ENCODE measurements at places on chromosomes 5 and 9.
A peak's percentile ranks its signal among the peaks of the same experiment; 100 is the strongest.

DNA sequence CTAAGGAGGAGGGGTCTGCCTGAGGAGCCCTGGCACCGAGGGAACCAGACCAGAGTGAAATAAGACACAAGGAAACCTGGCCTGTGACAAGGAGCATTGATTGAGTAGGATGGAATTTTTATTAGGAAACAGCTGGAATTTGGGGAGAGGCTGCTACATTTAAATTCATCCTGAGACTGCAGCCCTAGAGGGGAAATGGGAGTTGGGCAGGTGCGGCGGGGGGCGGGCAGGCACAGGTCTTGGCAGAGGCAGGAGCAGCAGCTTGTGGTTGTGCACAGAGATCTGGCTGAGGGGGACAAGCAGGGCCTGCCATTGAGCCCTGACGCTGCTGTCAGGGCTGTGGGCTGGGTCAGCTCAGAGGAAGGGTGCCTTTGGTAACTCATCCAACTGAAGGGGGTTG, 71.6 kb downstream of the PCDH1 start:
- DNase-seq = no peak

- no peak for DNase-seq
Observed at GRCh38 chr9:94083384-94083783, 880 bp upstream of the PTPDC1 start.

GRCh38 chr5:159206818-159207217, 2.5 kb downstream of the RNF145 start:
- DNase-seq = no peak

GRCh38 chr5:170496662-170497028, 7.2 kb upstream of the KCNIP1 start:
- DNase-seq = no peak

GRCh38 chr9:82154573-82154972, 166.0 kb downstream of the SPATA31D1 start:
- no peak for DNase-seq

DNA sequence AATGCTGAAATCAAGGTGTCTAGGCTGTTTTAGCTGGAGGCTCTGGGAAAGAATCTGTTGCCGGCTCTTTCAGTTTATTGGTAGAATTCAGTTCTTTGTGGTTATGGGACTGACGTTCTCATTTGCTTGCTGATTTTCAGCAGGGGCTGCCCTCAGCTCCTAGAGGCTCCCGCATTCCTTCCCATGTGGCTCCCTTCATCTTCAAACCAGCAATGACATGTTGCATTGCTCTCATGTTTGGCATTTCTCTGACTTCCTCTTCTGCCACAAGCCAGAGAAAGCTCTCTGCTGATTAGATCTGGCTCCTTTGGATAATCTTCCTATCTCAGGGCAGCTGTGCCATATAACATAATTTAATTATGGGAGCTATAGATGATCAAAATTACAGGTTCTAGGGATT, 360.3 kb downstream of the LRRC70 start:
- no peak for DNase-seq

DNA sequence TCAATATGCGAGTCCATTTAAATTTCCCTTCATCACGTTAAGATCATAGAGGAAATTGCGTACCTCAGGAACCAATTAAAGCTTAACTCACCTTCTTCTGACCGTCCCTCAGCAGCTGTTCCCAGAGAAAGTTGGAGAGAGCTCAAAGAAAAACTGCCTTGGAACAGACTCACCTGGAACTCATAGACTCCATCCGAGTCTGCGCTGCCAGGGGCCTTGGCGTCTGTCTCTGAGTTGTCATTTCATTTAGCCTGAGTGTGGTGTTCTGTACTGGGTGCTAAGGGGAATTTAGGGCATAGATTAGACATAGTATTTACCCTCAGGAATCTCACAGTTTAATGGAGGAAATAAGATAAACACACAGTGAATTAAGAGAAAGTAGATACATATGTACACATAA, 892.7 kb downstream of the TLE1 start:
- DNase-seq = no peak

DNA sequence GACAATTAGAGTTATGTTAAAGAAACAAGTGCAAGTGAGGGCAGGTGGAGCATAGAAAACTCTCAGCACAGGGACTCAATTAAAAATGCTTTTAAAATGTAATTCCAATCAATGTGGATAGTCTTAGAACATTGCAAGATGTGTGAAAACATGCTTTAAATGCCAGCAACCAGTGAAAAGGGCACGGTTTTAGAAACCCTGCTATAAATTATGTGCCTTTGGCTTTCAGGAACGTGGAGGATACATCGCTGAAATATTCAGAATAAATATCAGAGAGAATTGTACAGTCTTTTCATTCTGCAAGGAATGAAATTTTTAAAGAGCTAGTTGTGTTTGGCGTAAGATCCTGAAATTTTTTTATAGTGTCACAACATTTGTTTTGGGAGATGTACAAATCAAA, 101.1 kb downstream of the TLE4 start:
- DNase-seq = no peak

- peak; percentile 68 for DNase-seq
Observed at GRCh38 chr5:45038366-45038987, 229.7 kb downstream of the MRPS30 start.

GRCh38 chr9:111965566-111966019, 69.0 kb downstream of the UGCG start:
- no peak for DNase-seq

GRCh38 chr5:18393565-18394442, 759.5 kb downstream of the TAF11L14 start:
- DNase-seq = peak; percentile 48

DNA sequence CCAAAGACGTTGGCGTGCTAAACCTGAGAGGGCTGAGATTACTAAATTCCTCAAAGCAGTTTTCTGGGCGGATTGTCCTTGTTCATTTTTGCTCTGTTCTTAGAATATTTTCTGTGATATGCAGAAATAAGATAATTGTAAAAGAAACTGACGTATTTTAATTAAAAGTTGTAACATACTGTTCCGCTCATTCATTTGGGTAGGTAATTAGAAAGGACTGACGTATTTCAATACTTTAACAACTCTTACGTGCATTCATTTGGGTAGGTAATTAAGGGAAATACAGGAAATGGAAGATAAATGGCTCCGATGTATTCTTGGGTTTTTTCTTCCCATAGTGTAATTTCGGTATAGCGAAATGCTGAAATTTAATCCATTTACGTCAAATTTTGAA, 1.1 kb downstream of the OSTF1 start:
- no peak for DNase-seq

DNA sequence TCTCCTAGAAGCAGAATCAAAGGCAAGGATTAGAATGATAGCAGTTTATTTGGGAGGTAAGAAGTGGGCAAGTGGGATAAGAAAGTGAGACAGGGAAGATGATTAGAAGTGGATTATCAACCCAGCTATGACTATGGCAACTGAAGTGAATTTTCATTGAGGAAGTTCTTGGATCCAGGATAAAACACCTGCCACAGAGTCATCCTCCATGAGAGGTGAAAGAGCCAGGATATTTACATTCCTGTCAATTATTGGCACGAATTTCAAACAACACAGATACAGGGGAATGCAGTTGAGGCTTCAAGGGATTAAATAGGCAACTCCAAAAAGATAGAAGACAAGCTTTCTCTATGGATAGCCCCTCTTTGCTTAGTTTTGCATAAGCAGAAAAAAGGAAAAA, 31.8 kb upstream of the ZNF366 start:
- no peak for DNase-seq

DNA sequence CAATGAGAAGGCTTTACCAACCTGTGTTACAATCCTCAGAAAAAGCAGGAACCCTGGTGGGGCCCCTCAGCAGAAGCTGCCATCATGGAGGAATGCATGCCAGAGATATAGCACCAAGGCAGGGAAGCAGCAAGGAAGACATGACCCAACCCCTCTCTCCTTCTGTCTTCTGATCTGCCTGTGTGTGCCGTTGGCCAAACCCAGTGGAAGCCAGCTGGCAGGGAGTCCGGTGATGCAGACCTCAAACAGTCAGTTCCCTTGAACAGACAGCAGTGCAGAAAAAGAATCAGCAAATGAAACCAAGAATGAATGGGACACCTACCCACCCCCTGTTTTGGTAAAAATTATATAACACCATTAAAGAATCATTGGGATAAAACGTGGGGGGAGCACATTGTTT, 234.2 kb downstream of the ZNF608 start:
- no peak for DNase-seq

- no peak for DNase-seq
Observed at GRCh38 chr5:89204756-89205155, 321.8 kb upstream of the MEF2C start.

GRCh38 chr5:150111122-150111521, 24.8 kb upstream of the CSF1R start:
- no peak for DNase-seq

GRCh38 chr5:180122875-180123274, 51.3 kb upstream of the RNF130 start:
- no peak for DNase-seq

- no peak for DNase-seq
Observed at GRCh38 chr5:57698802-57699201, 216.2 kb upstream of the ACTBL2 start.

DNA sequence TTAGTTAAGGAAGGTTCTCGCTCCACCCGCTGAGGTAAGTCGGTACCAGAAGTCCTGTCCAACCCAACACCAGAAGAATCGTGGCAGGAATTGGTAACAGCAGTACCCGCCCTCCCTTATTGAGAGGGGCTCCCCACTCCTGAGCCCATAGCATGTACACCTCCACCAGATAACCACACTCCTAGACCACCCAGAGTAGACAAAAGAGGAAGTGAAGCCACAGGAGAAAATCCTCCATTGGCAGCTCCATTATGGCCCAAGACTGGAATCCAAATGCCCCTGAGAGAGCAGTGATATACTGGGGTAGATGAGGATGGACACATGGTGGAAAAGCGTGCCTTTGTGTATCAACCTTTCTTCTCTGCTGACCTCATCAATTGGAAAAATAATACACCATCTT, 106.1 kb upstream of the EPB41L4A start:
- DNase-seq = no peak

GRCh38 chr5:69451941-69452647, 37.2 kb downstream of the MARVELD2 start:
- DNase-seq = peak; percentile 3

DNA sequence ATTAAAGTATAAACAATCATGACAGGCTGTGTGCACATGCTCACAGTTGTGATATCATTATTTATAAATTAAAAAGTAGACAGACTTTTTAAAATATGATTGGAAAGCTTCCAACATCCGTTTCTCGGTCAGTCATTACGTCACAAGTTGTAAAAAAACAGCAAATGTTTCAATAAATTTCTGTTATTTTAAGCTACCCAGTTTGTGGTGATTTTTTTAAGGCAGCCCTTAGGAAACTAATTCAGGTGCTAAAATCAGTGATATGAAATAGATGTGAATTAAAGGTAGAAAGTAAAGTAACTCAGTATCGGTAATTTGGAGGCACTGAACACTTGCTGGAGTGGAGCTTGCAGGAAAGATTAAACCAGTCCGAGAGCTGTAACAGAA, 1.2 kb downstream of the CCNH start:
- no peak for DNase-seq

DNA sequence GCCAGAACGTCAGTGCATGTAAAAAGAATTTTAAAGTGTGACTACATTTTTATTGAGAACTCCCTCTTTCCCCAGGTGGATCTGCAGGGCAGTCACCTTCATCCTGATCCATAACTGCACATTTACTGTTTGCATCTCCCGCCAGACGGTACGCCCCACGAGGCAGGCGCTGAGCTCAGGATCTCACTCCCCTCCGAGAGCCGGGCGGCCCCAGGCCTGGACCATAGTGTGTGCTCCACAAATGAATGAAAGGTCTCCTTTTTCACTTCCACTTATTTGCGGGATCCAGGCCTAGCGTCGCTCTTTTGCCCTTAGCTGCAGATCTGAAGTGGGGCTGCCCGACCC, 378 bp downstream of the DROSHA start:
- peak; percentile 40 for DNase-seq

GRCh38 chr9:32558408-32558934, 6.1 kb upstream of the TOPORS start:
- no peak for DNase-seq

- no peak for DNase-seq
Observed at GRCh38 chr5:169567079-169567478, 16.5 kb upstream of the SPDL1 start.

GRCh38 chr5:114727358-114727757, 365.5 kb downstream of the KCNN2 start:
- peak; percentile 3 for DNase-seq

- DNase-seq = no peak
Observed at GRCh38 chr9:111427186-111427585, 57.0 kb downstream of the ECPAS start.

DNA sequence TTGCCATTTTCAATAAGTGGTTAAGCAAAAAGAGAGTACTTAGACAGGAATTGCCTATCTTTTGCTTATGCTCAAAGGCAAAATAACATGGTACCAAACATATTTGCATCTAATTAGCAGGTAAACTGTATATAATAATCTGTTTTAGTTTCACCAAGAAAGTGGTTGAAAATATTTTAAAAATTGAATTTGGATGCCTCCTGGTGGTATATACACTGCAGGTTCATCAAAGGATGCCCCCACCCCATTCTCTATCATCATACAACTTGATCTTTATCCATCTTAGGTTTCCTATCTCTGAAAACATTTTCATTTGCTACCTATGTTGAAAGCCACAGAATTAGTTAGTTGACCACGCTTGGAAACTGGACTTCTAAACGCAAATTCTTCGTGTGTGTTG, 47.0 kb upstream of the MROH2B start:
- no peak for DNase-seq

DNA sequence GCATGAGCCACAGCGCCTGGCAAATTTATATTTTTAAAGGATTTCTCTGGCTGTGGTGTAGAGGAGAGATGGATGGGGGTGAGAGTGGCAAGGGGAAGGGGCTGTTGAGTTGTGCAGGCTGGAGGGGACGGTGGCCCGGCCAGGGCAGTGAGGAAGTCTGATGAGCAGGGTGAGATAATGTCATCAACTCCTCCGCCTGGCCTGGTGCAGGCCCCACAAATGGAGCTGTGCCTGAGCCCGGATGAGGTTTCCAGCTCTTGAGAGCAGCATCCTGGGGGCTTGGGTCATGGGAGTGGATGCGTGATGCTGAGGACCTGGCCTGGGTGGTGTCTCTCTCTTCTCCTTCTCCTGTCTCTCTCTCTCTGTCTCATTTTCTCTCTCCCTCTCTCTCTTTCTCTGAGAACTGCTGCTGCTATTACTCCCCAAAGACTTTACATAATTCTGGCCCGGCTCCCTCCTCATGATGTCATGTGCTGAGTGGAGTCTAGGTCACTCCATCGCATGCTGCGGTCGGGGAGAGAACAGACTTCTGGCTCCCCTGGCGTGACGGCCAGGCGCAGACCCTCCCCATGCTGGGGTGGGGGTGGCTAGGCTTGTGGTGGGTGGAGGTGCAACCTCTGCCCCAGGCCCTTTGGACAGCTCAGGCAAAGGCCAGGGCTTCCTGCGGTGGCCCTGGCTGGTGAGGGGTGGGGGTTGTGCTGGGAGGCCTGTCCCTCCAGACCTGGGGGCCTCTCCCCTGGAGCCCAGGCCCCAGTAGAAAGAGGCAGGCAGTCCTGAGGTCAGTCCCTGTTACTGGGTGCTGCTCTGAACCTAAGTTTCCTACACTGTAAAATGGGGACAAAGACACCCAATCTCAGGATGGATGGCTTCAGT, 26.4 kb downstream of the FGF18 start:
- no peak for DNase-seq

GRCh38 chr5:143691287-143691944, 120.5 kb upstream of the HMHB1 start:
- DNase-seq = peak; percentile 6

Data from NCI-H526 (cell line).